Smooth muscle cell of the brain vasculature (primary cell): ENCODE measurements at places on chromosomes 2 and 18.

- no peak for DNase-seq
Measured at GRCh38 chr2:153512331-153512730, 33.8 kb upstream of the RPRM start.

- no peak for DNase-seq
Measured at GRCh38 chr18:10367836-10368235, 86.6 kb upstream of the APCDD1 start.

- DNase-seq, result no peak
Measured at GRCh38 chr2:25358249-25358815, 16.6 kb upstream of the DNMT3A start.

DNA sequence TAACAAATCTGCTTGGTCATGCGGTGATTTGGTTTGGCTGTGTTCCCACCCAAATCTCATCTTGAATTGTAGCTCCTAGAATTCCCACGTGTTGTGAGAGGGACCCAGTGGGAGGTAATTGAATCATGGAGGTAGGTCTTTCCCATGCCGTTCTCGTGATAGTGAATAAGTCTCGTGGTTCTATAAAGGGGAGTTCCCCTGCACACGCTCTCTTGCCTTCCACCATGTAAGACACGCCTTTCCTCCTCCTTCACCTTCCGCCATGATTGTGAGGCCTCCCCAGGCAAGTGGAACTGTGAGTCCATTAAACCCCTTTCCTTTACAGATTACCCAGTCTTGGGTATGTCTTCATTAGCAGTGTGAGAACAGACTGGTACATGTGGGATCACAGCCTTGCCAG is 36.7 kb downstream of the TRABD2A start:
- no peak for DNase-seq

DNA sequence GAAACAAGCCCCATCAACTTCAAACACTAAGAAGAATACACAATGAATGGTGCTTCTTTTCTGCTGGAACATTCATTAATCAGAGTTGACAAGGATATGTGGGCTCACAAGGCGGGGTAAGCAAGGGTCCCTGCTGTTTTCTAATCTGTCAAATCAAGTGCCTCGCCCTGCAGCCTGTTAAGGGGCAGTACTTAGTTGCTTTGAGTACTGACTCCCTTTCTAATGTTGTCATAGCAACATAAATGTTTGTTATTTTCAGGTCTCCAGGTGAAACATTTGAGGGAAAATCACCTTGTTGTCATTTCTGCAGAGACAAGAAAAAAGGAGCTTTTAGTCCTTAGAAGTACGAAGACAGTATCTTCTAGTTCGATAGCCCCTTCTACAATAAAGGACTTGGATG is 284.7 kb upstream of the PKDCC start:
- no peak for DNase-seq

- no peak for DNase-seq
Measured at GRCh38 chr2:163658556-163658955, 77.3 kb downstream of the FIGN start.

DNA sequence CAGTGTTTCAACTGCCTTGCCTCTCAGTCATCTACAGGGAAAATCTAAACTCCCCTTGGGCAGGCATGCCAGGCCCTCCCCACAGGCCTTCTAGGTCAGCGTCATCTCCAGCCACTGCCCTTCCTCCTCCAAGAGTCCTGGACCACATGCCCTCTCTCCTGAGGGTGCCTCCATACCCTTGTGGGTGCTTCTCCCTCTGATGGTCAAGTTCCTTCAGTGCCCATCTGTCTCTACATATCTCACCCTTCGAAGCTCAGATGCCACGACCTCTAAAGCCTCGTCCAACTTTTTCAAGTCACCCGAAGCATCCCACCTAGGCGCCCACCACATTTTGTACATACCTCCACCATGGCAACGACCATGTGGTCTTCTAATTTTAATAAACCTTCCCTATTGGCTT is 22.6 kb upstream of the TMEM247 start:
- no peak for DNase-seq

DNA sequence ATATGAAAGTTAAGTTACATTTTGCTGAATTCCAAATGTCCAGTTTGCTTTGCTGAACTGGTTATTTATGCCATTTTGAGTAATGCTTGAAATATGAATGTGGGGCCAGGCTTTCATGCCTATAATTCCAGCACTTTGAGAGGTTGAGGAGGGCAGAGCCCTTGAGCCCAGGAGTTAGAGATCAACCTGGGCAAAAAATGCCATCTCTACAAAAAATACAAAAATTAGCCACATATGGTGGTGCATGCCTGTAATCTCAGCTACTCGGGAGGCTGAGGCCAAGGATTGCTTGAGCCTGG is 101.2 kb upstream of the ITGA6 start:
- DNase-seq, result no peak

DNA sequence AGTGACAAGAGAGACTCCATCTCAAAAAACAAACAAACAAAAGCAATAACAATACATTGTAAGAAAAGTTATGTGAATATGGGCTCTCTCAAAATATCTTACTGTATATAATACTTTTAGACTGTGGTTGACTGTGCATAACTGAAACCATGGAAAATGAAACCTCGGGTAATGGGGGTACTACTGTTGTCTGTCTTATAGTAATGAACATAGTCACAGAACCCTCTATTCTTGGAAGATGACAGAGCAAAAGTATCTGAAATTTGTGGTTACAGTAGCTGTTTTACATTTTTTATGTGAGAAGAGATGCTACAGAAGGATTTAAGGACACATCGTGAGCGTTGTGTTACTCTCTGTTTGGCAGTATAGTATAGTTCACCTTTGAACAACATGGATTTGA is 60.5 kb downstream of the MAP4K4 start:
- no peak for DNase-seq

DNA sequence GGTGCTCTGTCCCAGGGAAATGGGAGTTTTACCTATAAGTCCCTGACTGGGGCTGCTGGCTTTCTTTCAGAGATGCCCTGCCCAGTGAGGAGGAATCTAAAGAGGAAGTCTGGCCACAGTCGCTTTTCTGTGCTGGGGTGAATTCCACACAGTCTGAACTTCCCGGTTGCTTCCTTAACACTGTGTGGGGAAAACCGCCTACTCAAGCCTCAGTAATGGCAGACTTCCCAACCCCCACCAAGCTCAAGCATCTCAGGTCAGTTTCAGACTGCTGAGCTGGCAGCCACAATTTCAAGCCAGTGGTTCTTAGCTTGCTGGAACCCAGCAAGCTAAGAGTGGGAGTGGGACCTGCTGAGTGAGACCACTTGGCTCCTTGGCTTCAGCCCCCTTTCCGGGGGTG is 54.9 kb downstream of the NUP35 start:
- no peak for DNase-seq

GRCh38 chr2:177204417-177204816 is 8.2 kb upstream of the HNRNPA3 start:
- no peak for DNase-seq

GRCh38 chr2:71801969-71802368 is 345.7 kb downstream of the CYP26B1 start:
- no peak for DNase-seq

DNA sequence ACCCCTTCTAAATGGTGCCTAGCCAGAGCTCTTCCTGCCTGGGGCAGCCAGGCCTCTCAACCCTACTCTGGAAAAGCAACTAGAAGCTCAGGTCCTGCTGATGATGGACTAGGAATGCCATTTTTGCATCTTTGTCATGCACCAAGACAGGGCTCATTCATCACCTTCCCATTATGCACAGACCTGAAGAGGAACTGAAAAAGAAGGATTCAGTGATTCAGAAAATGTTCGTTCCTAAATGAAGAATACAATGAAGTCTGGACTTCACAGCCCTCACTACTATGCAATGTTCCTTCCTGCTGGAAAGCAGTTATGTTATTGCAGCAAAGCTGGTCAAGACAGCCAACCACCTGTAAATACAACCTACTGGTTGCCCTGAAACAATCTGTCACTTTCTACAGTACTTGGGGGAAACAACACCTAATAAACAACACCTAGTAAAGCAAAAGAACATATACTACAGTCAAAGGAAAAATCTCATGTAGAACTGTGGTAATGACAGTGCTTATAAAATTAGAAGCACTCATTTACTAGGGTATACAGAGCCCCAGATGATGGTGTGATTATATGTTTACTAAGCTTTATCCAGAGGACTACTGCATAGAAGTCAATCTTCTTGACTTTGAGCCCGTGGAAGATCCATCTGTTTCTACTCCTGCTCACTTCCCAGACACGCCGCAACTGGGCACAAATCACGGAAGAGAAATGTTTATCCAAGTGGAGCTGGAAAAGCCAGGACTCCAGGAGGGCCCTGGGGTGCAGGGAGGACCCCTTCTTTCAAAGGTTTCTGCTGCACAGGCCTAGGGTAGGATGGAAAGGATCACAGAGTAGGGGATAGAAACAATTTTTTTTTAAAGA is 103.1 kb upstream of the THOC1 start:
- no peak for DNase-seq

GRCh38 chr18:72762515-72763122 is 105.2 kb downstream of the NETO1 start:
- peak; percentile 32 for DNase-seq

DNA sequence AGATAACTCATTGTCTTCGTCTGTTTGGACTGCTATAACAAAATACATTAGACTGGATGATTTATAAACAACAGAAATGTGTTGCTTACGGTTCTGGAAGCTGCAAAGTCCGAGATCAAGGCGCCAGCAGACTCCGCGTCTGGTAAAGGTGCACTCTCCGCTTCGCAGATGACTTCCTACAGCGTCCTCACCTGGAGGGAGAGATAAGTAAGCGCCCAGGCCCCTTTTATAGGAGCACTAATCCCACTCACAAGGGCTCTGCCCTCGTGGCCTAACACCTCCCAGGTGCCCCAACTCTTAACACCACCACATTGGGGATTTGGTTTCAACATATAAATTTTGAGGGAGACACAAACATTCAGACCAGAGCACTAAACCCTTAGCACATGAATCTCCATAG is 51.3 kb downstream of the SERTAD2 start:
- no peak for DNase-seq

DNA sequence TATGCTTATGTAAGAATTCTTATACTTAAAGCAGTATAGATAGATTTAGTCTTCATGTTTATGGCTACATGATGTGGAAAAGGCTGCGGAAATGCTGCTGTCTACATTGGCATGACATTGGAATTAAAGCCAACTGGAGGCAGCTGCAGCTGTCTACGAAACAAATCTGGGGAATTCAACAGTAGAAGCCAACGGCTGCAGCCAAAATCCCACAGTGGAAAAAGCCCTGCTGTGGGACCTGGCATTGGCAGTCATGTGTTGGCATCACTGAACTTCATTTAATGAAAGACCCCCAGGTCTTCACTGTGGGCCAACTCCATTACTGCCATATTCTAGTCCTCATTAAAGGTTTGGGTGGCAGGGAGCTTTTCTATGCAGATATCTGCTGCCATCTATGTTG is 223.6 kb downstream of the SLC8A1 start:
- DNase-seq, result no peak

GRCh38 chr2:86825036-86825692 is 34.5 kb upstream of the CD8A start:
- DNase-seq, result no peak

GRCh38 chr2:68127358-68128242 is 30.1 kb upstream of the PNO1 start:
- no peak for DNase-seq

DNA sequence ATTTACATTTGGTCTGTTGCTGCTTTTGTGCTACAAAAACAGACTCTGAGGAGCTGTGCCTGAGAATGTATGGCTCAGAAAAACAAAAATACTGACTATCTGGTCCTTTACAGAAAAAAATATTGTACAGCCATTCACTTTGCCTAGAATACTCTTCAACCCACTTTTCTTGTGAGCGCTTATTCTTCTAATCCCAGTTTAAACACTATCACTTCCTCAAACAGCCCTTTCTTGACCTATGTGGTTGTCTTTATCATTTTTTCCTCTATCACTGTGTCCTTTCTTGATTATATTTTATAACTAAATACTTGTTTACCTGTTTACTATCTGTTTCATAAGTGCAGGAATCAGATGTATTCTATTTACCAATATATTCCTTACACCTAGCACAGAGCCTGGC is 33.5 kb downstream of the CUL3 start:
- no peak for DNase-seq

DNA sequence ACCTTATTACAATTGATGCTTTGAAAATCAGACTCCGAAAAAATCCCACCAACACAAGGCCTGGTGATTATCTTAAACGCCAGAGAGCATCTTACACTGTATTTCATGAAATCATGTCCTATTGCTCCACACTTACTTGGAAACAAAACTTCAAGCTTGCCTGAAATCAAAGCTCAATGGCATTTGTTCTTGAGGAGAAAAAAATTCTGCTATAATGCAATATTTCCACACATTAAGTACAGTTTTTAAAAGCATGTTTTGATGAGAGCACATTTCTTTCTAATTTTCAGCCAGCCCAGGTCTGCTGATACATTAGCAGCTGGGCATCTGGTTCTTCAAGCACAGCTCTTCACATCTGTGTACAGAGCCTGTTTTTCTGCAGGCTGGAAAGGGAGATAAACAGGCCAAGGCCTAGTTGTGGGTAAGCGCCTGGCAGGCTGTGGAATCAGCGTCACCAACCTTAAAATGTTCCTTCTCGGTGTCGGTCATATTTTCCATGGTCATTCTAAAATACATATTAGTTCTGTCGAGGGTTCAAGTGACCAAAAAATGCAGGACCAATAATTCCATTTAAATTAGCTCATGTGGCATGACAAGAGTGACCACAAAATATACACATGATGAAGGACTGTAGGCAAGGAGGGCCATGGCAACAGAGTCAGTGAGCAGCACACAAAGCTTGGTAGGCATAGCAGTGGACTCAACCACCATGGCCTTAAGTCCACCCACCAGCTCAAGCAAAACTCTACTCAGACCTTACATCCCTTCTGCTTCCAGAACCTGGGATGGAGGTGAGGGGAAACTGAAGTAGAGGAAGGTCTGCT is 20.9 kb downstream of the SLC8A1 start:
- no peak for DNase-seq

DNA sequence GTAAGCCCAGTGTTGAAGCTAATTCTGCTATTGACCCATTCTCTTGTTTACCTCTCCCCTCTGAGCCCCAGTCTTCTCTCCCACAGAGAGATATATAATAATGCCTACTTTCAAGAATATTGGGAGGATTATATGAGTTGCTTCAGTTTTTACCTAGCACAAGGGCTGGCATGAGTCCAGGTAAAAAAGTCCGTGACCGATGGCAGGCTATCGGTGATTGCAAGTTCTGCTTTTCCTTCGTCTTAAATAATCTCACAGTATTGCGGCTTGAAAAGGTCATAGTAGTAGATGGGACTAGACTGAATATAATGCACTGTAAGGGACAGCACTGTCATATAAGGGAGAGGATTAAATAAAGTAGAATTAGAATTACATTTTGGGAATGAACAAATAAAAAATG is 77.6 kb downstream of the KIF5C start:
- DNase-seq, result no peak

GRCh38 chr2:162972383-162972782 is 133.8 kb upstream of the KCNH7 start:
- DNase-seq, result no peak

- no peak for DNase-seq
Measured at GRCh38 chr2:6103949-6104348, 411.8 kb downstream of the SOX11 start.
